T-cell (primary cell): ENCODE measurements at places on chromosomes 16 and 17.

DNA sequence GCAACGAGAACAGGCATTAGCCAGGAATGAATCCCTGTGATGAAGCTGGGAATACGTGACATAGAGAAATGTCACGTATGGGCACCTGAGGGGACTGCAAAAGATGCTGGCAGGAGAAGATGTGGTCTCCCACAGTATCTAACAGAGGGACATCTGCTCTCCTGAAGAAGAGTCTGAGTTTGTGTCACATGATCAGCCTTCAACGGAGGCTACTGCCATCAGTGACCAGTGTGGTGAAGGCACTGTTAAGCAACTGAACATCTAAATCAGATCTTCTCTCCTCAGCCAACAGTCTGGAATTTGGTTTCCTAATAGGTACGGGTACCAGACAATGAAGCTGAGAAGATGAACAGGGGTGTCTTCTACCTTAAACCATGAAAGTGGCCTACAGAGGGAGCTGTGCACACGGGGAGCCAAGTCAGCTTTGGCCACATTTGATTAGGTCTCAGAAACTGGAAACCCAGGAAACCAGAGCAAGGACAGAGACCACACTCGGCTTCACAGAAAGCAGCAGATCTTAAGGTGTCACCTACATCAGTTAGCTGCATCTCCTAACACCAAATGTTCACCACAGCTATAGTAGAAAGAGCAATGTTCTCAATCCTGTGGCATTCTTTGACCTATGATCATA lies 41.8 kb downstream of the BRD7 start:
- DNase-seq, result peak; percentile 84

- DNase-seq, result no peak
Observed at GRCh38 chr17:57704448-57704847, 40.7 kb downstream of the CCDC182 start.

- DNase-seq, result no peak
Observed at GRCh38 chr16:974001-974601, 3.3 kb upstream of the LMF1 start.

DNA sequence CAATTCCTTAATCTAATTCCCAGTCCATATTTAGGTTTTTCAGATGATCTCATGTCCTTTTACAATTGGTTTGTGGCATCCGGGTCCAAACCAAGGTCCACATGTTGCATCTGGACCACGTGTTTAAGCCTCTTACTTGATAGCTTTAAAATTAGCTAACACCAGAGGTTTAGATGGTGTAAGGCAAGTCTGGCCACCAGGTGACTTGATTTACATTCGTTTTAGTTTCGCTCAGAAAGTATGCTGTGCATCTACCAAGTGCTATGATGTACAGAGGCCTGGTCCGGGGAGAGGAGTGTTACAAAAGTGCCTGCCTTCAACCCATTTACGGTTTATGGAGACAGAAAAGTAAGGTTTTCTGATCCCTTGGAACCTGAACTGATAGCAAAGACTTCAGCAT lies 878 bp upstream of the DNAJA2 start:
- DNase-seq, result no peak

DNA sequence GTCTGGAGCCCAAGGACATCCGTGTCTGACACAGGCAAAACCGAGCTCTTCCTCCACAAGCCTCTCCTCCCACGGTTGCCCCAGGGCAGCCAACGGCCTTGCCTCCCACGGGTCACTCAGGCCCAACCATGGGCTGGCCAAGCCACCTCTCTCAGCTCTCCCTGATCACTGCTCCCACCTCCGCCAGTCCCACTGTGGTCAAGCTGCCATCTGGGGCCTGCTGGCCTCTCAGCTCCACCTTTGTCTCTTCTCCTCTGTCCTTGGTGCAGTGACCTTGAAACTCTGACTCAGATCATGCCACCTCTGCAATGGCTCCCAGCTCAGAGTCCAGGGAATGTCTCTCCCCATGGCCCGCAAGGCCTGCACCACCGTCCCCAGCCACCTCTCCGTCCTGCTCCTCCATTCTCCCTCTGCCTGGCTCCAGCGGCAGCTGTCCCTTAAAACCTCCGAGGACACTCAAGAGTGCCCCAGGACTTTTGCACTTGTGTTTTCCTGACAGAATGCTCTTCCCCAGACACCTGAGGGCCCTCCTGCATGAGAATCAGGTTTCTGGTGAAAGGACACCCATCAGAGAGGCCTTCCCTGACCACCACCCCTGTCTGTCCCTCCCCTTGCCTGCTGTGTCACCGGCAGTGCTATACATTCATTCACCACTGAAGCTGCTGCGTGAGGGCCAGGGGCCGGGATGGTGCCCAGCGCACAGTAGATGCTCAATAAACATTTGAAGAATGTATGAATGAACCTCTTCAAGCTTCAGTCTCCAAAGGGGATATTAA lies 19.3 kb downstream of the PEMT start:
- DNase-seq, result no peak

GRCh38 chr17:57954397-57955182 lies 622 bp downstream of the CUEDC1 start:
- no peak for DNase-seq

DNA sequence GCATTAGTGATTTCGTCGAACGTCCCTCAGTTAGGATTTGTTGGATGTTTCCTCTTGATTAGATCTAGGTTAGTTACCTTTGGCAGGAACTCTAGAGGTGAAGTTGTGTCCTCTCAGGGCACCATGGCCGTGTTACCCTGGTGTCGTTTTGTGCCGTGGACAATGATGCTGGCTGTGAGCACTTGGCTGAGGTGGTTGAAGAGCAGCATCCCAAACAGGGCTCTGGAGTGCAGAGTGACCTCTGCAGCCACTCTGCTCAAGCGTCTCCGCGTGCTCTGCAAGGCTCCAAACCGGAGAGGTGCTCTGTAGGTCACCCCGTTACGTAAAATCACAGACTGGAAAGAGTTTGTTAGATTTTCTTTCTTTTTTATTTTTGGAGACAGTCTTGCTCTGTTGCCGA lies 33.0 kb downstream of the FOXK2 start:
- no peak for DNase-seq

DNA sequence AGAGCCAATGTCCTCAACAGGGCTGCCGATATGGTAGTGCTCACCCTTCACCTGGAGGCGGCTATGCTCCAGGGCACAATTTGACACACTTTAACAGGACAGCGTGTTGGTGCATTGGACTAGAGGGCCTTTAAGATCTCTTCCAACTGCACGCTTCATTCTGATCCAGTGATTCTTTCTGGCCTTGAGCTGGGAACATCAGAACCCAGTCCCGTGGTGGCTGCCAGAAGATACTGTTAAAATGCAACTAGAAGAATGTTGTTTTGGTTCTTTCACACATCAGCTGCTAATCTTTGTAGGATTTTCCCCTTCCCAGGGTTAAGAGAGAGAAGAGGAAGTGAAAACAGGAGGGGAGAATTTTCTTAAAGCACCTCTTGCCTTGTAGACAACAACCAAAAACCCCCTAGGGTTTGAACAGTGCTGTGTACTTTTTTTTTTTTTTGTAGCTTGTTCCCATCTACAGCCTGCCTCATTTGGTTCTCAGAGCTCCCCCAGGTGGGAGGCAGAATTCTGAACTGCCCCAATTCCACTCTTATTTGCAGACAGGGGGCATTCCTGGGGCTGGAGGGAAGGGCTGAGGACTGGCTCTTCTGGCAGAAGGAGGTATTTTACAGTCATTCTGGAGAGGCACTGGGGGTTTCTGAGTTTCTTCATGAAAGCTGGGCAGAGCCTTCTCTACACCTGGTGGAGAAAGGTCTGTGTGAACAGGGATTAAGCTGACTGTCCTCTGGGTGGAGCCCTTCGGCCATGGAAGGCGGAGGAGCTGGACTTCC lies 32.4 kb downstream of the SMARCE1 start:
- DNase-seq, result peak; percentile 59

GRCh38 chr17:81520021-81520901 lies 7.7 kb upstream of the ACTG1 start:
- DNase-seq, result no peak

- no peak for DNase-seq
Observed at GRCh38 chr17:66843627-66844026, 8.7 kb downstream of the CACNG5 start.

DNA sequence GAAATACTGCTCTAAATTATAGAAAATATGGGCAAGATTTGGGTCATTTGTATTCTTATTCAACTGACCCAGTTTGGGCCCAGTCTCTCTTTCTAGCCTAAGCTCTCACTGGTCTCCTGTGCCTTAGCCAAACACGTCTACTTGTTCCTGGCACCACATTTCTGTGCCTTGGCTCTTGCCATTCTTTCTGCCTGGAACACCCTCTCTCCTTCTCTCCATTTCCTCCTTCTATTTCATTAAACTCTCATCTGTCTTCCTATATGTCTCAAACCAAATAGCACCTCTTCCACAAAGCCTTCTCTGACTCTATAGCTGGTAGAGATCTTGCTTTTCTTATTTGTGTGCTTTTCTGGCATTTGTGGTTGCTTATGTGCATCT lies 37.7 kb upstream of the NUFIP2 start:
- no peak for DNase-seq

DNA sequence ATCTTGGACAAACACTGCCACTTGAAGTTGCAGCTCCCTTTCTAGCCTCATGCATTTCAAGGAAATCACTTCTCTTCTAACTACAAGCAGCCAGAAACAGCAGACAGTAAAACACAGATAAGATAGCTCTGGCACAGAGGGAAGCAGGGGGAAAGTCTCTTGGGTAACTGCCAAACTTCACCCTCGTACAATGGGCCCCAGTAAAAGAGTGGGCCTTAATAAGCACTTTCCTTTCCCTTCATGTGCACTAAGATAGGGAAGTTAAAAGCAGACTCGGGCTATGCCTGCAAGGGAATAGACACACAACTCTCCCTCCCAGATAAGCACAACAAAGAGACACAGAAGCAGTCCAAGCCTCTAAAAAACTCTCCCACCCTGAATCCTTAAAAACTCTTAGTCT lies 4.2 kb upstream of the KRTAP4-5 start:
- DNase-seq, result no peak

DNA sequence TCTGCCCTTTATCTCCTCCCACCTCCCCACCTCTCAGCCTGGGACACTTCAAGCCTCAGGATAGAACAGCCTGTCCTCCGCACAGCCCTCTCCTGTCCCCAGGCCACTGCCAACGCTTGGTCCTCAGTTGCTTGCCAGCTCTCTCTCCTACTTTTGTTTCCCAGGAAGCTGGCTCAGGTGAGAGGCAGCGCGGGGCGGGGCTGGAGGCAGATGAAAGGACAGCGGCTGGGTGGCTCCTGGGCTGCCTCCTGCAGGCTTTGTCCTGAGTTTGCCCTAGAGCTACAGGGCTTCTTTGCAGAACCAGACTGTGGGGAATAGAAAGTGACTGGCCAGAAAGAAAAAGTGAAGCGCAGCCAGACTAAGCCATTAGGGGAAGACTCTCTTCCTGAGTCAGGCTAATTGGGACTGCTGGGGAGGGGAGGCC lies 48.2 kb upstream of the CDC42EP4 start:
- DNase-seq, result no peak

DNA sequence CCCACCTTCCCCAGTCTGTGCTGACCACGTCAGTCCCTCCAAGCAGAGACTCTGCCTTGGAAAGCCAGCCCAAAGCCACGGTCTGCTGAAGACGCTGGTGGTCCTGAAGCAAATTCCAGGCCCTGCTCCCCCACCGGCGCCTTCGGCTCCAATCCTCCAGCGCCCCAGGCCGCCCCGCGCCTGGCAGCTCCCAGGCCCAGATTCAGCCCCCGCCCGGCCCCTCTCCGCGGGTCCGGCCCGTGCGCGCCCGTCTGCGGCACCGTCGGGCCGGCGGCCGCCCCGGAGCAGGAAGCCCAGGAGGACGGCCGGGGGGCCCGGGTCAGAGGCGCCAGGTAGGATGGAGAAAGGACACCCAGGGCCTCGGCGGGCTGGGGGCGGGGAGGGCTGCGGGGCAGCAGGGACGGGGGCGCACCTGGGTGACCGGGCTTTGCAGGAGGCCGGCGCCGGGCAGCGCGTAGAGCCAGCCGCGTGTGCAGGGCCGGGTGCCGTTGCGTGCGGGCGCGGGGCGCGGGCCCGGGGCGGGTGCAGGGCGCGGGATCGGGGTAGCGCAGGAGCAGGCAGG lies 594 bp upstream of the SLC22A31 start:
- DNase-seq, result no peak

DNA sequence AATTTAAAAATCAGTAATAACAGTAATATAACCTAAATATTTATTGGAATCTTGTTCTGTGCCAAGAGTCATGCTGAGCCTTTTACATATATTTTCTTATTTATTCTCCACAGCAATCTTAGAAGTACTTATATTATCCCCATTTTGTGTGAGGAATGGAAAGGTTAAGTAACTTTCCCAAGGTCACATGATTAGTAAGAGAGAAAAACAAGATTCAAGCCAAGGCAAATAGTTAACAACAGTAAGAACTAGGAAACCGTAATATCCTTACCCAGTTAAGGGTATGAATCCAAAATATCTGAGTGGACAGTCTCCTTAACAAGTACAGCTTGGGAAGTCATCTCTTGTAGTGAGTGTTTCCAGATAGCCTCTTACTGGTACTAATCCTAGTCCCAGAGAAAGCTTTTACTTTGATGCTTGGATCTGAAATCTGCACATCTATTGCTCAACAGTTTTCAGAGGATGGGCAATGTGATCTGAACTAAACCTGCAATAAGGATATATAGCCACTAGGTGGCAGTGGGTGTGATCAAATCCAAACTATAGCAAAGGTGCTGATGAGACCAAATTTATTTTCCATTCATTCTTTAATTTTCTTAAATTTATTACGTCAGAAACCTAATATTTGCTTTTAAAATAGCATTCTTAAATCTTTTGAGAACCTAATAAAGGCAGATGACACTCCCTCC lies 23.3 kb downstream of the SHISA6 start:
- no peak for DNase-seq

- no peak for DNase-seq
Observed at GRCh38 chr17:42163113-42163512, 8.3 kb upstream of the RAB5C start.

GRCh38 chr16:27980919-27981700 lies 82.4 kb downstream of the GSG1L start:
- no peak for DNase-seq

DNA sequence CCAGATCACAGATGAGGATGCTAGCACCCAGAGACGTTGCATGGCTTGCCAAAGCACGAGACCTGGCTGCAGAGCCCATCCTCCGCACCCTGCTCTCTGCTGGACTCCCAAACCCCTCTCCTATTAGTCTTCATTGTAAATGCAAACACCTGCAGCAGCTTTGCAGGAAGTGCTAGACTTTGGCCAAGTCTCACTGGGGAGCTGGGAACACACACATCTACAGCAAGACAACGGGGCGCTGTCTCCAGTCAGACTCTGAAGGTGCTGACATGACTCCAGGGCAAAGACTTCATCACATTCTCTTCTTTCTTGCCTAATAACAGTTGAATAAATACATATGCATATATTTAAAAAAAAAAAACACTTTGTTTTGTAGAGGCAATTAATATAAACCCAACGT lies 43.8 kb downstream of the CYTH1 start:
- DNase-seq, result no peak
